NCI-H524 treated with DMSO at 0.1 percent for 48 hours (cell line): ENCODE measurements at places on chromosomes 7 and 10.

- DNase-seq: no peak
These were observed 168.3 kb upstream of the SP8 start for GRCh38 chr7:20954711-20955619.

GRCh38 chr7:129431911-129432643 lies 2.2 kb upstream of the STRIP2 start:
- DNase-seq: peak; percentile 32

DNA sequence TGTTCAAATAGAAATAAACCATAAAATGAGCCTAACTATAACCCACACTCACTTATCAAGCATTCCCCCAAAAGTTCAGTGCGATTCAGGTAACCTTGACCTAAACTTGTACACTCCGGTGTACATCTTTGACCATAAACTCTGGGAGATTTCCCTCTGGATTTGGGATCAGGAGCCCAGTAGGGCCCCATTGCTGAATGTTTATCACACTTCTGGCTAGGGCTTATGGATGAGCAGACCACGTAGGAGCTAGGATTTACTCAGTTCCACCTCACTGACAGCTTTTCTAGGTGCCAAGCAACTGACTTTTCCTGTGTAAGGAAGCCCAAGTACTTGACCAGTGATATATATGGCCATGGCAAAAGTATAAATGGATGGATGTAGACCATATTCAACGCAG lies 113.7 kb downstream of the SVOPL start:
- DNase-seq: no peak

- peak; percentile 38 for DNase-seq
These were observed 89.7 kb upstream of the RPA3 start for GRCh38 chr7:7808156-7808555.

DNA sequence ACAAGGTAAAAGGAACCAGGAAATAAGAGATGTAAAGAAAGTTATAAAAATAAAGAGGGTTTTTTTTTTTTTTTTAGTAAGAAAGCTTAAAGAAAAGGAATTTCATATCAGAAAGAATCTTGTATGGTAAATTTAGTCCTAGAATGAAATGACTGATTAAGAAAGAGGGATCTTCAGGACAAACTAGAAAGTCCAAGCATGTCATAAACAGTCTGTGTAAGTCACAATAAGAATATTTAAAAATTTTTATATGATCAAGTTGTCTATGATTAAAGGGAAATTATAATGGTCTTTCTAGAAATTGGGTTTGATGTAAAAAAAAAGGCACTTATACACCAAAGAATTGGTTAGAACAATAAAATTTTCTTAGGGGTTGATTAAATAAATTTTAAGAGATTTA lies 289.5 kb downstream of the XPNPEP1 start:
- no peak for DNase-seq

DNA sequence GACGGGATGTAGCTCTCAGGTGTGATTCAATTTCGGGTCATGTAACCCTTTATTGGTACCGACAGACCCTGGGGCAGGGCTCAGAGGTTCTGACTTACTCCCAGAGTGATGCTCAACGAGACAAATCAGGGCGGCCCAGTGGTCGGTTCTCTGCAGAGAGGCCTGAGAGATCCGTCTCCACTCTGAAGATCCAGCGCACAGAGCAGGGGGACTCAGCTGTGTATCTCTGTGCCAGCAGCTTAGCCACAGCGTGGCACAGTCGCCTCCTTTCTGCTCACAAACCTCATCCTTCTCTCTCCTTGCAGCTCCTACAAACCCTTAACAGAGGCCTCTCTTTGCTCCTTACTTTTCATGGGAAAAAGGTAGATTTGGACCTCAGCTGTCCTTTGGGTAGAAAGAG lies 197.5 kb upstream of the PRSS58 start:
- DNase-seq: no peak

DNA sequence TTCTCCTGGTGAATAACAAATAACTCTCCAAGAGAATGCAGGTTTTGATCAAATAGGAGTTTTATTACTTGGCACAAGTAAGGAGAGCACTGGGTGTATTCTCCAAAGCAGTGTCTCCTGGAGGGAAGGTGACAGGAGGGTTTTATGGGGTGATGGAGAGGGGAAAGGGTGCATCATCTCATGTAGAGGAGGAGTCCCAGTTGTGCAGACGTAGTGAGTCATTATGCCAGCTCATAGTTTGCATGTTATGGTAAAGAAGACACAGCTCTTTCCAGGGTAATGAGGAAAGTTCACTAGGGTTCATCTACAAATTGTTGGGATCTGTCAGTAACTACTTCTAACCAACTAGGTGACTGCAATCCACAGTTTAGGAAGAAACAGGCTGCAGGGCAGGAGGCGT lies 347.9 kb upstream of the MEOX2 start:
- no peak for DNase-seq

- no peak for DNase-seq
These were observed 11.4 kb upstream of the DOCK1 start for GRCh38 chr10:126893841-126894240.

- DNase-seq: no peak
These were observed 183.7 kb downstream of the TMEM178B start for GRCh38 chr7:141257597-141257996.

- DNase-seq: no peak
These were observed 298.7 kb upstream of the NFE2L3 start for GRCh38 chr7:25853314-25853713.

DNA sequence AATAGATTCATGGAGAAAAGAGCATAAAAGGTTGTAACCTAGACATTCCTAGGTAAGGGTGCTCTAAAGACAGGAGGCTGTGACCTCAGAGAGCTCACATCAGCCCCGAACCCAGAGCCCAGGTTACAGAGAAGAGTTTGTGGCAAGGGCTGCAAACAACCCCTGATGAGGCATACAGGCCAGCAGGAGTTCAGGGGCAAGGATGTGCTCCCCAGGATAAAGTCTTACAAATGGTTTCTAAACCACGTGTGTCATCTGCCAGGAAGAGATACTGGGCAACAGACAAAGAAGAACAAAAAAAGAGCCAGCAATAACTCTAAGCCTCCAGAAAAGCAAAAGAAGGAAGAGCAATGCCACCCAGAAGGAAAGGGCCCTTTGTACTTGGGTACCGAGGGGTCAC lies 27.7 kb downstream of the NCAPG2 start:
- no peak for DNase-seq

- no peak for DNase-seq
These were observed 56.6 kb downstream of the PARD3 start for GRCh38 chr10:34758447-34758996.

GRCh38 chr7:125383324-125383723 lies 453.7 kb upstream of the POT1 start:
- DNase-seq: no peak

- DNase-seq: no peak
These were observed 22.6 kb downstream of the EPDR1 start for GRCh38 chr7:37942934-37943610.

- no peak for DNase-seq
These were observed 1019.0 kb downstream of the XPNPEP1 start for GRCh38 chr10:108904163-108904838.

GRCh38 chr7:79339208-79339925 lies 114.1 kb downstream of the MAGI2 start:
- DNase-seq: no peak

GRCh38 chr10:112732277-112732921 lies 217.6 kb upstream of the TCF7L2 start:
- peak; percentile 70 for DNase-seq

- DNase-seq: no peak
These were observed 11.8 kb downstream of the NT5C3A start for GRCh38 chr7:33050535-33051318.

- DNase-seq: no peak
These were observed 30.3 kb downstream of the MKI67 start for GRCh38 chr10:128095753-128096469.

- DNase-seq: no peak
These were observed 868.1 kb downstream of the LRMDA start for GRCh38 chr10:76299501-76299900.
